Mucosa of gallbladder (tissue), 1 donor: ENCODE measurements at places on chromosomes 5 and 9. TPM values are rescaled to one million over a fixed set of nuclear protein-coding genes. Genes with fewer than 3 reads are reported as not detected.

Gene DOCK8
- total RNA-seq: 47.2 TPM

DNA sequence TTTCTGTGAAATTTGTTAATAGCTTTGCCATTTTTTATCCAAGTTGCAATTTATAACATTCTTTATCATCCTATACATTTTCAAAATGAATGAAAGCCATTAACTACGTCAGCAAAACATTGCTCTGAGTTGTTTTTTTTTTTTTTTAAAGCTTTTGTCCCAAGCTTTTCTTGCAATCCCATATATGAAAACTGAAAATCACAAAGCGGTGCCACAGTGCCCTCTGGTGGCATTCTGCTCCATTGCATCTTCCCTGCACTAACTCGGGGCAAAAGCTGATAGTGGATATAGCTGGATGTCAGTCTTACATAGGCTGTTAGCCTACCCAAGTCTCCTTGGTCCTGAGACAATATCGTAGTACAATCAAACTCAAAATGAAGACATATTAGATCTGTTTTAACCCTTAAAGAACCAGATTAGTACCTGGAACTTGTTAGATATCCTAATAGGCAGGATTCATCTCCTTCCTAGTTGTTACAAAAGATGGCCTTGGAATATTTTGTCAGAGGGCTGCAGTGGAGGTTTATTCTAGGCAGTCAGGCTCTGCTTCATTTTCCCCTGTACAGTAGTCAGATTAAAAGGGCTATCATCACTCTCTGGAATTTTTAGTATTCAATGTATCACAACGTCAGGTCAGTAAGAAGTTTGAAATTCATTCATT, 669.9 kb downstream of the PTPRD start:
- peak; percentile 50 for DNase-seq

Gene HAVCR1
- 0.26 TPM for total RNA-seq

GRCh38 chr5:8848997-8849594, 696.8 kb downstream of the SEMA5A start:
- DNase-seq: no peak

DNA sequence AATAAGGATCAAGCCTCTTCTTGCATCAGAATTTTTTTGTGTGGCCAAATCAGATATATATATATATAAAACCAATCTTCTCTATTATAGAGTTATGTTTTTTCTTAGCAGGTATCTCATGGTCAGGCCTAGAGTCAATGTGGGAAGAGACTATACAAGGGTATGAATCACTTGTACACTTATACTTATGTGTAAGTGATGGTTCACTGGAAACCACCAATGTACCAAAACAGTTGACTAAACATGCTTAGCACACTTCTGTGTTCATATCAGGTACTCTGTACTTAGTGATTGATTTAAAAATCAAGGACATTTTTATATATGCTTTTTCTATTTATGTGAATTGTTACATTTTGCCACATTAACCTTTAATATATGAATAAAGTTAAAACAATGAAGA, 92.6 kb downstream of the CWC27 start:
- DNase-seq: no peak

DNA sequence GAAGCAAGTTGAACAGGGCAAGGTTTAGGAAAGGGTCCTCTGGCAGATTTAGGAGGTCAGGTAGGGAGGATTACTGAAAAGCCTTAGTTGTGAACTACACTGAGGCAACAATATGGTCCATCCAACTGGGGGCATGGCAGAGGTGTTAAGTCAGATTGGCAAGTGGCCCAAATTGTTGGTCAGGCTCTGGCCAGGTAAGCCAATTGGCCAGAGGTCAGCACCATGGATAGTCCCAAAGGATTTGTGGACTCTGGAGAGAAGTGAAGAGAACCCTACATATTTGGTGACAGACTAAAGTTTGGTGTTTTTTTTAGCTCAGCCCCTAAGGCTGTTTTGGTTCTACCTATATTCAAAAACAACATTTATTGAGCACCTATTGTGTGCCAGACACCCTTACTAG, 39.1 kb upstream of the RASGRF2 start:
- DNase-seq: no peak

GRCh38 chr9:35357116-35357515, 132.8 kb upstream of the RUSC2 start:
- no peak for DNase-seq

Gene FAM240B
- total RNA-seq: not detected
